ENCODE measurements at places on chromosomes 5 and 9. TPM values are rescaled to one million over a fixed set of nuclear protein-coding genes. Genes with fewer than 3 reads are reported as not detected.

DNA sequence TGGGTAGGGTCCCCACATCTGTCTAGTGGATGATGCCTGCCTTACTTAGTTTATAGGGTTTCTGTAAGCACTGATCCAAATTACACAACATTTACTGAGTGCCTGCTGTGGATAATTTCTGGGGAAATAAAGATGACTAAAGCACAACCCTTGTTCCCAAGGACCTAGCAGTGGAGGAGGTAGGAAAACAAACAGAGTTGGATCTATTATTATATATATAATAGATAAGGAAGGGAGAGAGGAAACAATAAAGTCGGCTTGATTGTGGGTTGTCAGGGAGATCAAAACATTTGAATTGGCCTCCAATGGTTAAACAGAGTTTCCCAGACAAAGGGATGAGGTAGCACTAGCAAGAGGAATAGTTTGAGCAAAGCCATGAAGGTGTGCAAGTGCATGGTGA lies 14.0 kb downstream of the IL33 start:
- DNase-seq, result no peak

DNA sequence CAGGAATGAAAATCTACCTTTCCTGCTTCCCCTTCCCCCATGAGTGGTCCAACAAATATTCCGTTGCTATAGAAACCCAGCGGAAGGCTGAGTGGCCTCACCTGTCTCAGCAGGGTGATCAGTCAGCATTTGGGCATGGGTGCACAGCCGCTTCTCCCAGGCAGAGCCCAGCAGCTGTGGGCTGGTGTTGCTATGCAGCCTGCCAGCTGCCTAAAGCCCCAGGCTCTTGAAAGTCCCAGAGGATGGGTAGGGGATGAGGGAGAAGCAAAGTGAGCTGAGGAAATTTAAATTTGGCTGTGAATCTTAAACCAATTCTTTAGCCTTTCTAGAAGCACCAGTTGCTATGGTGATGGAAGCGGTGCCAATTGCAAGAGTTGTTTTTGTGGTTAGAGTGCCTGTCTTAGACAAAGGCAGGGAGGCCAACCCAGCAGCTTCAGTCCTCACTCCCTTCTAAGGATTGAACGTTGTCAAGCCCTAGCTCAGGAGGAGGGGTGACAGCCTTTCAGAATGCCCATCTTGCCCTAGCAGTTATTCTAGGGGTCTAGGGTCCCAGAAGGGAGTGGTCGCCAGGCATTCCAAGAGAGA lies 151.5 kb upstream of the PITX1 start:
- DNase-seq, result no peak

DNA sequence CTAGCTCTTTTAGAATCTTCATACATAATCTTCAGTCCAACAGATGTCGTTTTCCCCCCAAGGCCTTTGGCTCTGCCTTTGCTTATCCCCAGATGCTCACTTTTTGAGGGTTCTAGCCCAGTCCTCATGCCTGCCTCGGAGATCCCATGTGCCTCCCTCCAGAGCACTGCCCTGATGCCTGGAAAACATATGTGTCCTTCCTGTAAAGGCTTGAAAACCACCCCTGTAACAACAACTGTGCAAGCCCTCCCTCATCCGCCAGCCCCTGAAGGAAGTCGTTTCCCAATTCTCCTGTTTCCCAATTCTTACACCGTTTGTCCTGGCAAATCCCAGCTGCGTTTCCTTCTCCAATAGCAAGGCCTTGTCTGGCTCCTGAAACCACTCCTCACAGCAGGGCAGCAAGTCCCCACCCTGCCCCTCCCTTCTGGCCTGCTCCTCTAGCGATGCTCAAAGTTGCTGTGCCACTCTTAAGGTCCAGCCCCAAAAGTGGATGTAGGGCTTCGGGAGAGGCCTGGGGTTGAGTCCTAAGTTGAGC lies 52.2 kb downstream of the SLC36A1 start:
- DNase-seq, result no peak

DNA sequence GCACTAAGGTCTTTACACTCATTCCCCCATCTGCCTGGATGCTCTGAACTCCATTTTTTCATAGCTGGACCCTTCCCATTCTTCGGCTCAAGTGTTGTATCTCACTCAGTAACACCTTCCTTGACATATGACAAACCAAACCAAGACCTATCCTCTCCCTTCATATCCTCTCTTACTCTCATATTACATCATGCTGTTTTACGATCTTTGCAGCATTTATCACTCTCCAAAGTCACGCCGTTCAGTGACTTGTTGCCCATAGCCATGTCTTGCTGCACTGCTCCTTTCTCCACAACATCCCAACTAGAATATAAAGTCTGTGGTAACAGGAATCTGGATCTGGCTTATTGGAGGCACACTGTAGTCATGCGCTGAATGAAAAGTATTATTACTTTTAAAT lies 923.6 kb upstream of the DMAC1 start:
- DNase-seq, result no peak

GPR150 gene
- polyA plus RNA-seq, result 0.04 TPM

GRCh38 chr5:132177691-132178149 lies 49.9 kb downstream of the P4HA2 start:
- DNase-seq, result no peak

DNA sequence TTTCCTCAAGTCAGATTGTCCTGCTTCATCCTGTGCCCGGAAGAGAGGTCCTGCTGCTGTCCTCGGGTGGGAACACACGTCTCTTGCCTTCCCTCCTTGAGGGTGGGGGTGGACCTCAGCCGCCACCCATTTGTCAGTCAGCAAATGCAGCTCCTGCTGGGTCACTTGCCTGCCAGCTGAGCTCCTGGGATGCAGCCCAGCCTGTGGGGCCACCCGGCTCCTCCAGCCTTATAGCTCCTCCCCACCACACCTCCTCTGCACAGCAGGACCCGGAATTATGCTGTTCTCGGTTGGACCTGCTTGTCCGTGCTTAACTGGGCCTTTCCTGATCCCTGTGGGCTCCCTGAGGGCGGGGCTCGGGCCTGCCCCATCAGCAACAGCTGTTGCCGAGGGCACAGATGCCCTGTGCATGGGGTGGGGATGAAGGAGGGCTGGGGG lies 52.7 kb downstream of the RXRA start:
- peak; percentile 69 for DNase-seq

DNA sequence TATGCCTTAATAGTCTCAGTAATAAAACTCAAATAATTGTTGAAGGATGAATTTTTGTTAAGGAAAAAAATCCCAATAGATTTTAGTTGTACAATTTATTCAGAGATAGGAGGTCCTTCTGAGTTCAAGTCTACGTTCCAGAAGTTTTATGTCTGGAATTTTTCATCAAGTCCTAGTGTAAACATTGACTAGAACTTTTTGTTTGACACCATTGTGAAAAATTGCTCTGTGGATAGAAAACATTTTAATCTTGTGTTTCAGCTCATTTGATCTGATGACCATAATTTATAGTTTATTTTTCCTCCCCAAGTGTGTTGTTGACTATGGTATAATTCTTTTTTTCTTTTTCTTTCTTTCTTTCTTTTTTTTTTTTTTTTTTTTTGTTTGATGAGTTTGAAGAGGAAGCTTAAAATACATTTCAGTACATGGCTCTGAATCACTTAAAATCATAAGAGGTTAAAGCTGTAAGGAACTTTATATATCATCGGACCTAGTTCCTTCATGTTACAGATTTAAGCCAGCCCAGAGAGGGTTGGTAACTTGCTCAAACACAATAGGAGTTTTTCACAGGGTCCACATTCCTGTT lies 20.7 kb downstream of the ITGA1 start:
- DNase-seq, result no peak

DNA sequence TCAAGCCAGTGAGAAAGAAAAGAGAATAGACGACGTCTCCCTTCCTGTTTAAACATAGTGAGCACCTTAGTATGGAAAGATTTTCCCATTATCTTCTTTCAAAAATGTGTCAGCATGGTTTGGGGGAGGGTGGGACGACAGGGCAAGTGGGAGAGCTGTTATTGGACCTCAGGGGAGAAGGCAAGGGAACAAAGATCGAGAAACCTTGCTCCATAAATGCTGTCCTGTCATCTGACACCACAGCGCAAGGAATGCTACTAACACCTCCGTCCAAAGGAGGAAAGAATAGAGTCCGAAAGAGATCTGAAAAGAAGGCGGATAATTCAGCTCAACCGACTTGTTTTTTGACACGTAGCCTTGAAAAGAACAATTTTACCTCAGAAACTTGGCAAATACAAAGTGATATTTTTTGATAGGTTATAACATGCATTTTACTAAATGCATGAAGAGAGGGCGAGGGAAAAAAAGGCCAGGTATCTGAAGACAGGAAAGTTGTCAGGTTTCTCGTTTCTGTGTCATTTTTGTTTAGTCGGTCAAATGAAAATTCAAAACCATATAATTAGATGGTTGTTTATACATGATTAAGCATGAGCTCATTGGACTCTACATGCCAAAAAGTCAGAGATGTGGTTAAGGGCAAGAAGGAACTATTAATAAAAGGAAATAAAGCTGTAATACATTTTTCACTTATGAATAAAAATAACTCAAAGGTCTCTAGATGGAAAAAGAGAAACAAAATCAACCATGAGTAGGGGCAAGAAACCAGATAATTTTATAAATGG lies 155.7 kb downstream of the GLIS3 start:
- DNase-seq, result no peak

IFNK gene
- not detected for polyA plus RNA-seq

DNA sequence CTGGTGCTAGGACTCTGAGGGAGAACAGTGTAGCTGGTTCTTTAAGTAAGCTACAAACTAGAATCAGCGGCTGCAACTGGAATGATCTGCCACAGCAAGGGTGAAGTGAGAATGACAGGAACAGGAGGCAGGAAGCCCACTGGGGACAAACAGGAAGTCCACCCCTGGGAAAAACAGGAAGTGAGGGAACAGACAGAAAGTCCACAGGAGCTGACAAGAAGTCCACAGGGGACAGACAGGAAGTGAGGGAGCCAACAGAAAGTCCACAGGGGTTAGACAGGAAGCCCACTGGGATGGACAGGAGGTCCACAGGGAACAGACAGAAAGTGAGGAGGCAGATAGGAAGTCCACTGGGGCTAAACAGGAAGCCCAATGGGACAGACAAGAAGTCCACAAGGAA lies 15.5 kb downstream of the ADAMTS16 start:
- no peak for DNase-seq

PDE6A gene
- polyA plus RNA-seq, result 0.04 TPM

DNA sequence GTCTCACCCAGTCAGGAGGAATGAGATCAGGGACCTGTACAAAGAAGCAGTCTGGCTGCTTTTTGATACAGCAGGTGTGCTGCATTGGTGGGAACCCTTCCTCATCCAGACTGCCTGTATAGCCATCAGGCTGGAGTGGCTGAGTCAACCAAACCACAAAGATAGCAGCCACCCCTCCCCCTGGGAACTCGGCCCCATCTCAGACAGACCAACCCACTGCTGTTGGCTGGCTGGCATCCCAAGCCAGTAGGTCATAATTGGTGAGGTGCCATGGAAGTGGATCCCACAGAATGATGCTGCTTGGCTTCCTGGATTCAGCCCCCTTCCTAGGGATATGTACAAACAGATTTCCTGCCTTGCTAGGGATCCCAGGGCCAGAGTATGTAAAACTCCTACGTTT lies 60.9 kb downstream of the YTHDC2 start:
- DNase-seq, result peak; percentile 31

All from heart left ventricle (tissue), 16 donors.